Stimulated activated CD8-positive, alpha-beta memory T cell treated with anti-CD3 and anti-CD28 coated beads, Interleukin-15, amount 100 ng/mL, for 4 hours (primary cell): ENCODE measurements at places on chromosomes 16 and 17.

- DNase-seq: no peak
Measured at GRCh38 chr17:77492446-77493237, 351.9 kb downstream of the SEC14L1 start.

GRCh38 chr17:33966410-33967059 is 288.6 kb upstream of the CCL2 start:
- no peak for DNase-seq

- DNase-seq: peak; percentile 16
Measured at GRCh38 chr16:84925092-84925772, 86.1 kb downstream of the ZDHHC7 start.

DNA sequence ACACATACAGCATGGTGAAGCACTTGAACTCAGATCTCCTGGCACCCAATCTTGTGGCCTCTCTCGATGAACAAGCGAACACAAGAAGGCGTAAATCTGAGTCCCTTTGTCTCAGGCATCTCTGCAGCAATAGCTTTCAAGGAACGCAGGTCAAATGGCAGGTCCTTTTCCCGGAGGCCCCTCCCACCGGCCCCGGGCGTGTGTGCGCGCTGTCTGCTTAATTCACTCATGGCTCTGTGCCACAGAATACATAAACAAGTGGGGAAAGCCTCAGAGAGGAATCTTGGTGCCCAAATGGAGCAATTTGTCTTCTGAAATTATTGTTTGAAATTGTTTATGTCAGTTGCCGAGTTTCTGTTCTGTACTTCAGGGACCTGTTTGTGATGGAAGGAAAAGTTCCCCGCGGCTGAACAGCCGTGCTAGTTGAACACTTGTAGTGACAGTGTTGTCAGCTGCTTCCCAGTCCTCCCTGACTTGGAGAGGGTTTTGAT is 14.8 kb downstream of the MYOCD start:
- DNase-seq: no peak

GRCh38 chr17:31798205-31798724 is 60.8 kb downstream of the COPRS start:
- DNase-seq: no peak

DNA sequence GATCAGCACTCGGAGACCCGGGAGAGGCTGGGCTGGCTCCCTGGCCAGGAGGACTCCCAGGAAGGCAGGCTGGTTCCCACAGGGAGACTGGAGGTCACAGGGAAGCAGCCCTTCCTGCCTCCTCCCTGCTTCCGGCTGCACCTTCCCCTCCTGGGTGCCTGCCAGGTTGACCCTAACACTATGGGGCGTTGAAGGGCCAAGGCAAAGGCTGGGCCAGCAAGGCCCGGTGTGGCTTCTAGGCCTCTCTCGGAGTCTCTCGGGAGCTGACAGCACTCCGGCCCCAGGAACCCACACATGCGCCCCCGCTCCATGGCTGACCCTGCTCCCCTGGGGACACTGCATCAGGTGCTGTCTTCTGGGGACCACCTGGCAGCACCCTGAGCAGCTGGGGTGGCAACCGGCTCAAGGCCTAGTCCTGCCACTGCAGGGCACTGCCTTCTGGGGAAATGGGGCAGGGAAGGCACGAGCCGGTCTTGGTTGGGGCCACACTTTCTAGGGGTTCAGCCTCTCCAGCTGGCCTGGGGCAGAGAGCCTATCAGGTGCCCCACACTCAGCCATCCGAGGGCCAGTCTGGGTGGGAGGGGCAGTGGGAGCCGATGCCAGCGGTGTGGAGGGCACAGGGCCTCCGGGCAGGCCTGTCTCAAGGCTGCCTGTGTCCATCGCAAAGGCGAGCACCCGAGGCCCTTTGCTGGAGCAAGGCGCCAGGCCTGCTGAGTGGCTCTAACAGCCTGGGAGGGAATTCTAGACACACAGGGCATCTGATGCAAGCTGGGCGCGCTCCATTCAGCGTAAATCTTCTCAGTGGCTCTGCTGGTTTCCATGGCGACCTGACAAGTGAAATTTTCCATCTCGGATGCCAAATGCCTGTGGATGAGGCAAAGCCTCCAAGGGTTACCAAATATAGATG is 5.6 kb upstream of the MTSS2 start:
- no peak for DNase-seq

DNA sequence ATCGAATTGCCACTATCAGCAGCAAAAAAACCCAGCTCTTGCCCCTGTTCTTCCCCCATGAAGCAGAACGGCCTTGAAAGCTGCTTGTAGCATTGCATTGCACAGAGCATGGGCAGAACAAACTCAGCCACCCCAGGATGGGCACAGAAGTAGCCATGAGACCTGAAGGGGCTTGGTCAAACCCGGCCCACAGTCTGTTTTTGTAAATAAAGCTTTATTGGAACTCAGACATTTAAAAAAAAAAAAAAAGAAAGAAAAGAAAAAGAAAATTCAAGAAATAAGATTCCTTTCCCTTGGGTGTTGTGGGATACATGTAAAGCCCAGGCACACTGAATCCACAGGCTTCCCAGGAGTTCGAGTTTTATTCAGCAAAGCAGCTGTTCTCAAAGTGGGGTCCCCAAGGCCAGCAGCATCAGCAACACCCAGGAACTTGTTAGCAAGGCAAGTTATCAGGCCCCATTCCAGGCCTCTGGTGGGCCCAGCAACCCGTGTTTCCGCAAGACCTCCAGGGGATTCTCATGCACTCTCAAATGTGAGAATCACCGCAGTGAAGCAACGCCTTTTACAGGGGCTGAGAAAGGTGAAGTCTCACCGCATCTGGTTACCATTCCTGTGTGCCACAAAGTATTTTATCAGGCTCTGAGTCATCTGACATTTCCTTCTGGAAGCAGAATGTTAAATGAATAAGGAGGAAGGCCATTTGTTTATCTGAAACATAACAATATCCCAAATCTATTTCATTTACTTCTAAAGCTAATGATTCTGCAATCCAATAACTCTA is 108.2 kb downstream of the SLC39A11 start:
- no peak for DNase-seq

GRCh38 chr17:77148077-77148939 is 7.5 kb downstream of the SEC14L1 start:
- no peak for DNase-seq

GRCh38 chr16:55943267-55943666 is 68.1 kb upstream of the CES5A start:
- DNase-seq: no peak

GRCh38 chr16:1918351-1919326 is at the start of gene HS3ST6:
Gene HS3ST6 (minus strand): TSS chr16:1918415. CDS start chr16:1918323, 92 bp downstream.
- no peak for DNase-seq

- no peak for DNase-seq
Measured at GRCh38 chr16:57845115-57845514, 42.8 kb upstream of the KIFC3 start.

DNA sequence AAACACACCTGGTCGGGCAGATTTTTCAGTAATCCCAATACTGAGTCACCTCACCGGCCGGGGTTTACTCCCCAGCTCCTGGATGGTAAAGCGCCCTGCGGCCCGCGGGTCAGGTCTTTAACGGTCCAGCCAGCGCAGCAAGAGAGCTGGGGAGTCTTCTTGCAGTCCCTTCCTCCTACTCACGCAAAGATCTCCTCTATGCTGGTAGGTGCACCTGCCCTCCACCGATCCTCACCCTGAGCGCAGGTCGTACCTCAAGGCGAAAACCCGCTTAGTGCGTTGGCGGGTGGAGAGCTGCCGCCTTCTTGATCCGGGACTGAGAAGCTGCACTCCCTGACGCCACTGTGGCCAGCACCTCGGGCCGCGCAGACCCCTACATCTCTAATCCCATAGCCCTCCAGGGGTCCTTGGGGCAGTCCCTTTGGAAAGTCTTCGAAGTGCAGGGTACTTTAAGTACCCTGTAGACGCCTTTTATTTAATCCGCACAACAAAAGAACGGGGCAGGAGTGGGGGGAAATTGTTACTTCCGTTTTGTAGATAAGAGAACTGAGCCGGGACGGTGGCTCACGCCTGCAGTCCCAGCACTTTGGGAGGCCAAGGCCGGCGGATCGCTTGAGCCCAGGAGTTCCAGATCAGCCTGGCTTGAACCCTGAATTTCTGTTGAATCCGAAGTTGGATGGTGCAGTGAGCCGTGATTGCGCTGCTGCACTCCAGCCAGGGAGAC is 10.4 kb upstream of the HOXB13 start:
- DNase-seq: no peak

GRCh38 chr17:58289869-58290268 is 9.1 kb upstream of the MPO start:
- DNase-seq: no peak

GRCh38 chr17:39410279-39410678 is 8.9 kb upstream of the FBXL20 start:
- no peak for DNase-seq

DNA sequence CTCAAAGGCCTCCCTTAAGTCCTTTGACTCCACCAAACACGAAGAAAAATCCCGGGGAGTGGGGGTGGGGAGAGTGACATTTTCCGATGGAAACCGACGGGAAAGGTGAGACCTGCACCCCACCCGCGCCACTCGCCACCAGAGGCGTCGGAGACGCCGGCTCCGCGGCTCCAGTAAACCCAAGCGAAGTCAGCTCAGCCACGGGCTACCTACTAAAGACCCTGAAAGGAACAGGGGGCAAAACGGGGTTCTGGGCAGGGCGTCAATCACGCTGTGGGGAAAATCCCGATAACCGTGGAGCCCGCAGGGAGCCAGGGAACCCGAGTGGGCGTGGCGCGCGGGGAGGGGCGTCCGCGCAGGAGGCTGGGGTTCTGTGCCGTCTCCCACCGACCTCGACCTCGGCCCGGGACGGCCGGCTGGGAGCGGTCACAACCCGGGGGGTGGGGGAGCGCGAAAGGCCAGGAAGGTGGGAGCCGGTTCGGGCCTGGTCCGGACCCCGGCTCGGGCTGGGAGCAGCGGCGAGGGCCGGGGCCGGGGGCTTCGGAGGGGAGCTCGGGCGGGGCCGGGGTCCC is 565 bp downstream of the WDR45B start:
- DNase-seq: peak; percentile 15

DNA sequence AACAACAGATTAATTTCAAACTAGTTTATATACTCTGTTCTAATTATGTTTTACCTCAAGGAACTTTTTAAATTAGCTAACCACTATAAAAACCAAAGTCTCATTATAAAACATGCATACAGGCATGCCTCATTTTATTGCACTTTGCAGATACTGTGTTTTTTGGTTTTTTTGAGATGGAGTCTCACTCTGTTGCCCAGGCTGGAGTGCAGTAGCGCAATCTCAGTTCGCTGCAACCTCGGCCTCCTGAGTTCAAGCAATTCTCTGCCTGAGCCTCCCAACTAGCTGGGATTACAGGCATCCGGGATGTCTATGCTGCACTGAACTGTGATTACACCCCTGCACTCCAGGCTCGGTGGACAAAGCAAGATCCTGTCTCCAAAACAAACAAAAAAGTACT is 8.8 kb upstream of the JPT1 start:
- no peak for DNase-seq

- DNase-seq: no peak
Measured at GRCh38 chr17:83170571-83171260, 91.3 kb downstream of the METRNL start.

DNA sequence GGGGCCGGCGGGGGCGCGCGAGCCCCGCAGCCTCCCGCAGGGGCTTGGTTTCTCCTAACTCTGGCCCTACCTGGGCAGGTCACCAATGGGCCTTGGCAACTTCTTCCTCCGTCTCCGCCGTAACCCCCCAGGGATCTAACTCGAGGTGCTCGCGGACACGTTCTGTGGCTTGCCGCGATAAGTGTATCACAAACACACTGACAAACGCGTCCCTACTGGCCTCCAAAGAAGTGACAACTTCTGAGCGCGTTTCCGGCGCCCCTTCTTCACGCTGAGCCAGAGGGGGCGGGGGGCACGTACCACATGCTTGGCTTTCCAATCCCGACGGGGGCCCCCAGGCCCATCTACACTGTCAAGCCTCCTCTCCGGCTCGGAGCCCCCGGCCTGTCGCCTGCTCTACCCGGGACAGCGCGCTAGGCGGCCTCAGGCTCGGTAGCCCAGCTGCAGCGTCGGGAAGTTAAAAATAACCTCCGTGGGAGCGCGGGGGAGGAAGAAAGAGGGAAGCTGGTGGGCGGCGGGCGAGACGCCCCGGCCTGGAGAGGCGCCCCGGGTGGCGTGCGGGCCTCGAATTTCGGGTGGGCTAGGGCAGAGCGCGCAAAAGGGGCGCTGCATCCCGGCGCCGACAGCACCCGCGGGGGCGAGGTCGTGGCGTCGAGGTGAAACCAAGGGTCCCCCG is 725 bp upstream of the SPHK1 start:
- DNase-seq: no peak

DNA sequence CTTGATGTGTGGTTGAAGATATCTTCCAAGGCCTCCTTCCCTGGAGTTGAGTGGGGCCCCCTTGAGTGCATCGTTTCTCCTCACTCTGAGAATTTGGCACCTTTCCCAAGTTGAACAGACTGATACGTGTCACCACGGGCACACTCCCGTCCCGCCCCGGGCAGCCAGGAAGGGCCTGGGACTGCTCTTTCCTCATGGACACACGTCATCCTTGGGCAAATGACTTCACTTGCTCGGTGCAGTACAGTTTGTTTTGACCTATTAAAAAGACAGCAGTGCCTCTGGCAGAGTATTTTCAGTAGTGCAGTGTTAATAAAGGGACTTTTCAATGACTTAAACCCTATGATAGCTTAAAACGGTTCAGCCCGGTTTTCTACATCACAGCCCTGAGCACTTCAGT is 59.9 kb downstream of the SEC14L1 start:
- DNase-seq: no peak
